ENCODE measurements at places on chromosomes 13 and 19. TPM values are rescaled to one million over a fixed set of nuclear protein-coding genes. Genes with fewer than 3 reads are reported as not detected.

Gene NUDT19
- polyA plus RNA-seq = 10.4 TPM

Gene DCT
- polyA plus RNA-seq = 0.11 TPM

Gene SRRM5
- 0.80 TPM for polyA plus RNA-seq

Gene MTUS2
- polyA plus RNA-seq = 1.1 TPM

Gene IRGC
- polyA plus RNA-seq = not detected

Gene LRRC63
- polyA plus RNA-seq = 0.11 TPM

Gene KLC3
- 1.1 TPM for polyA plus RNA-seq

Gene CKM
- polyA plus RNA-seq = 0.79 TPM

Gene CADM4
- 44.2 TPM for polyA plus RNA-seq

Gene KCNRG
- polyA plus RNA-seq = 2.0 TPM

Gene KCNC3
- polyA plus RNA-seq = 23.8 TPM

Gene TPTE2
- 0.35 TPM for polyA plus RNA-seq

Gene CCDC70
- polyA plus RNA-seq = not detected

Gene ZNF433
- polyA plus RNA-seq = 18.2 TPM

Gene ZGLP1
- polyA plus RNA-seq = 3.4 TPM

Gene PSG2
- polyA plus RNA-seq = not detected

Gene SBSN
- polyA plus RNA-seq = not detected

Gene STXBP2
- polyA plus RNA-seq = 60.0 TPM

Gene ZNF836
- 17.2 TPM for polyA plus RNA-seq

Gene CD209
- 0.94 TPM for polyA plus RNA-seq

Gene FAM216B
- not detected for polyA plus RNA-seq

Gene CEACAM20
- not detected for polyA plus RNA-seq

Gene MATK
- polyA plus RNA-seq = 1.4 TPM

Gene USF2
- 166 TPM for polyA plus RNA-seq

Gene FBN3
- polyA plus RNA-seq = 31.6 TPM

Measured in right renal cortex interstitium (tissue), 3 donors.